Epithelial cell of umbilical artery (primary cell): ENCODE measurements at places on chromosomes 16 and 17. TPM values are rescaled to one million over a fixed set of nuclear protein-coding genes. Genes with fewer than 3 reads are reported as not detected.

The RPRML gene
- total RNA-seq = not detected in 2 replicates

The CD300LG gene
- not detected in 2 replicates for total RNA-seq

The PPP1R27 gene
- total RNA-seq = not detected in 2 replicates

The QRICH2 gene
- 1.9 and 2.7 TPM in 2 replicates for total RNA-seq

The CLEC3A gene
- not detected in 2 replicates for total RNA-seq

The NACA2 gene
- not detected in 2 replicates for total RNA-seq

The KCNAB3 gene
- 0.15 and 0.32 TPM in 2 replicates for total RNA-seq

The CSH2 gene
- total RNA-seq = not detected in 2 replicates

The USP32 gene
- total RNA-seq = 32.8 and 41.8 TPM in 2 replicates

The MYH3 gene
- under 0.01 and 0.76 TPM in 2 replicates for total RNA-seq

The PRSS36 gene
- 0.32 and 1.5 TPM in 2 replicates for total RNA-seq

The TBC1D3I gene
- not detected in 2 replicates for total RNA-seq

The MYLK3 gene
- total RNA-seq = under 0.01 and 0.30 TPM in 2 replicates

The SENP3 gene
- total RNA-seq = 92.9 and 115 TPM in 2 replicates

The ACSM5 gene
- not detected in 2 replicates for total RNA-seq

The ZPBP2 gene
- total RNA-seq = not detected in 2 replicates

The ATAD5 gene
- total RNA-seq = 3.6 and 4.4 TPM in 2 replicates

The CHST4 gene
- not detected in 2 replicates for total RNA-seq

The RNF135 gene
- 6.1 and 7.1 TPM in 2 replicates for total RNA-seq

The PHOSPHO1 gene
- total RNA-seq = not detected in 2 replicates

The CFAP52 gene
- total RNA-seq = not detected in 2 replicates

The TLCD2 gene
- 0.91 and 0.97 TPM in 2 replicates for total RNA-seq

The TEX19 gene
- not detected in 2 replicates for total RNA-seq

The CBFA2T3 gene
- total RNA-seq = not detected in 2 replicates

The SRP68 gene
- total RNA-seq = 29.9 and 32.8 TPM in 2 replicates

The TEX14 gene
- total RNA-seq = under 0.01 TPM in 1 of 2 replicates, not detected in the other

The C16orf86 gene
- total RNA-seq = 3.5 and 6.8 TPM in 2 replicates

The PITPNC1 gene
- 5.8 and 10.4 TPM in 2 replicates for total RNA-seq

The NGFR gene
- total RNA-seq = under 0.01 and 0.30 TPM in 2 replicates

The SMIM5 gene
- total RNA-seq = under 0.01 TPM in 1 of 2 replicates, not detected in the other

The CORO7 gene
- 31.5 and 32.7 TPM in 2 replicates for total RNA-seq

The ESRP2 gene
- total RNA-seq = 0.15 and 0.97 TPM in 2 replicates

The MGAT5B gene
- total RNA-seq = 0.91 and 0.97 TPM in 2 replicates

The ITGB3 gene
- 33.7 and 68.9 TPM in 2 replicates for total RNA-seq

The INCA1 gene
- not detected in 2 replicates for total RNA-seq

The KLHL11 gene
- 28.3 and 33.1 TPM in 2 replicates for total RNA-seq

The ZFP1 gene
- total RNA-seq = 9.1 and 12.0 TPM in 2 replicates

The SLC12A3 gene
- total RNA-seq = not detected in 2 replicates

The FOXN1 gene
- not detected in 2 replicates for total RNA-seq

The KRTAP2-3 gene
- total RNA-seq = not detected in 2 replicates

The CD300H gene
- not detected in 2 replicates for total RNA-seq

The SCIMP gene
- total RNA-seq = not detected in 2 replicates

The DNAH3 gene
- total RNA-seq = under 0.01 and 0.15 TPM in 2 replicates

The ZFP90 gene
- total RNA-seq = 11.7 and 27.7 TPM in 2 replicates

The ZNF174 gene
- 4.3 and 4.9 TPM in 2 replicates for total RNA-seq

The OMG gene
- under 0.01 TPM in 1 of 2 replicates, not detected in the other for total RNA-seq

The SBK1 gene
- total RNA-seq = 0.15 and 0.32 TPM in 2 replicates

The SULT1A4 gene
- total RNA-seq = 3.6 and 15.7 TPM in 2 replicates

The CRYM gene
- not detected in 2 replicates for total RNA-seq

The CYGB gene
- total RNA-seq = 0.32 and 0.46 TPM in 2 replicates

The CHRNE gene
- 0.30 and 0.97 TPM in 2 replicates for total RNA-seq

The KRTAP3-3 gene
- total RNA-seq = not detected in 2 replicates

The PMFBP1 gene
- total RNA-seq = not detected in 2 replicates
